ENCODE measurements at places on chromosomes 6 and 20. TPM values are rescaled to one million over a fixed set of nuclear protein-coding genes. Genes with fewer than 3 reads are reported as not detected.

DNA sequence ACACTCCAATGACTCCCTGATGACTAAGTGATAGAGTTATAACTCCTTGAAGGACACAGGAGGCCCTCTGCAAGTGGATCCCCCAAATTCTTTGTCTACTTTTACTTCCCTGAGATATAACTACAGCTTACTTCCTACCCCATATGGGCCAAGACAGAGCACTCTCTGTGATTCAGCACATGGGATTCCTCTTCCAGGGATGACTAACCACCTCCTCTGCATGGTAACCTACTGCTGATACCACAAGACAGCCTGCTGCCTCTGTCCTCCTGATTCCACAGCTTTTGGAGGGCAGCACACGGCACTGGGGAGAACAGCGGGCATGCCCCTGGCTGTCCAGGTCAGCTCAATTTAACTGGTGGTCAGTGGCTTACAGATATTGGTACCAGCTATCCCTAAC is 675.7 kb upstream of the AGPAT4 start:
- no peak for DNase-seq
- no peak overlapping the region for H3K27ac ChIP-seq
- H3K27me3 ChIP-seq = no peaks in the 10 kb centered on the region
- H3K4me3 ChIP-seq = no peak overlapping the region

The SMLR1 gene
- polyA plus RNA-seq = not detected

DNA sequence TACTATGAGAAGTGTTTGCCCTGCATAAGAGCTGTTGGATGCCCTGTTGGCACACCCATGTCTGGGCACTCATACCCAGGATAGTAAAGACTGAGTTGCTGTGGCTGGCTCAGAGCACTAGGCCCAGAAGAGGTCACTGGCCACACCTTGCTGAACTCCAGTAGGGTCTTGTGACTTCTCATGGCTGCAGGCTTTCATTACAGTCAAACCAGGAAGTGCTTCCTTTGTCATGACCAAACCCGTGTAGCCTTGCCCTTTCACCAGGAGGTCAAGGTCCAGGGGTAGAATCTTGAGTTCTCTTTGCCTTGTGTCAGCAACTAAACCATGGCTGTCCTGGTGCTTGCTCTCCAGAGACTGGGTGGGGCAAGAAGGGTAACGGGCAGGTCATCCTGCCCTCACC is 49.5 kb downstream of the CD164 start:
- no peaks in the 10 kb centered on the region for H3K27me3 ChIP-seq
- no peaks in the 10 kb centered on the region for H3K36me3 ChIP-seq
- H3K4me3 ChIP-seq = no peak overlapping the region
- peak overlapping the region; percentile 29 for H3K27ac ChIP-seq
- H3K4me1 ChIP-seq = peaks cover 16% of the 10 kb centered on the region
- peak; percentile 47 for DNase-seq

DNA sequence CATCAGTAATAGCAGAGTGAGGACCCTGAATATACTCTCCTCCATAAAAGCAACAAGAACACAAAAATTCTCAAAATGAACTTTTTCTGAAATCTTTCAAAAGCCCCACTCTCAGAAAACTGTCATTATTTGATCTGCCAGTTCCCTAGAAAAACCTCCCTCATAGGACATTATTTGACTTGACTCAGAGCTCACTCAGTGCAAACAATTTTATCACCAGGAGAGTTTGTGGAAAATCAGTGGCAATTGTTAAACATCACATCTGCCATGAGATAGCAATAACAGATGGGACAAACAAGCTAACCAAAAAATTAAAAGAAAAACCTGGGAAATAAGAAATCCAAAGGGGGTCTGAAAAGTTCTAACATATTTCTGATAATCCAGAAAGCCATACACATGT is 100.0 kb downstream of the ATG5 start:
- H3K36me3 ChIP-seq = no peaks in the 10 kb centered on the region
- no peak overlapping the region for H3K27ac ChIP-seq
- H3K27me3 ChIP-seq = no peaks in the 10 kb centered on the region
- no peak for DNase-seq
- H3K4me3 ChIP-seq = no peak overlapping the region

The CCM2L gene
- not detected for polyA plus RNA-seq

- H3K36me3 ChIP-seq = no peaks in the 10 kb centered on the region
- H3K4me1 ChIP-seq = no peaks in the 10 kb centered on the region
- DNase-seq = no peak
- no peaks in the 10 kb centered on the region for H3K27me3 ChIP-seq
Observed at GRCh38 chr20:1287787-1288569, 21.9 kb downstream of the SNPH start.

The RBM24 gene
- polyA plus RNA-seq = not detected

DNA sequence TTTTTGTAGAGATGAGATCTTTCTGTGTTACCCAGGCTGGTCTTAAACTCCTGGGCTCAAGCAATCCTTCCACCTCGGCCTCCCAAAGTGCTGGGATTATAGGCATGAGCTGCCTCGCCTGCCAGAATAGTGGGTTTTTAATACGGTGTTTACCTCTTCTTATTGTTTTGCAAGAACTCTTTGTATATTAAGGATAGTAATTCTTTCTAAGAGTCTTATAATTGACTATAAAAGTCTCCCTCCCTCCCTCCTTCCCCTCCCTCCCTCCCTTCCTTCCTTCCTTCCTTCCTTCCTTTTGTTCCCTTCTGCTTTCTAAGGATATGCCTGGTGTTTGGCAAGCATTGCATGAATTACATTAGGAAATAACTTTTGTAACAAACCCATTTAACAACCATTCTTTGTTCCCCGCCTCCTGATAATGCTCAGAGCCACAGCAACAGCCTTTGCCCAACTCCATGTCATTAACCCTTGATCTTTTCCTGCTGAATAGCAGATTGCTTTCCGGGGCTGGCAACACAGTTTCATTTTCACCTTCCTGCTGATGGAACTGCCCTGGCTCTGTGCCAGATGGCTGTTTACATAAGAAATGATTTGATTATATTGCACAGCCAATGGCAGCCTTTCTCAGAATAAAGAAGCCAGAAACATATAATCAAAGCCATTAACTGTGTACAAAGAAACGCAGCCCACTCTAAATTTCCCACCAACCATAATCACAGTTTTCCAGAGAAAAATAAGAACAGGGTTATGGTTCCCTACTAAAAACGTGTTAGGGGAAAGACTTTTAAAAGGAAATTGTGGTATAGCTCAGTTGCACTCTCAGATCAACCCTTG is 143.7 kb upstream of the PTPN1 start:
- no peaks in the 10 kb centered on the region for H3K36me3 ChIP-seq
- H3K27ac ChIP-seq = no peak overlapping the region
- DNase-seq = peak; percentile 58
- no peaks in the 10 kb centered on the region for H3K27me3 ChIP-seq
- peaks cover 16% of the 10 kb centered on the region for H3K4me1 ChIP-seq

Measured in CD14-positive monocyte (primary cell).